ENCODE measurements at places on chromosomes 2 and 18. TPM values are rescaled to one million over a fixed set of nuclear protein-coding genes. Genes with fewer than 3 reads are reported as not detected.

The SERPINB13 gene
- total RNA-seq = not detected

The SULT1C2 gene
- total RNA-seq = 2.2 TPM

The CROCC2 gene
- total RNA-seq = not detected

The FHL2 gene
- total RNA-seq = 22.1 TPM

The LRRC30 gene
- not detected for total RNA-seq

The TWIST2 gene
- 5.7 TPM for total RNA-seq

The KATNAL2 gene
- 11.7 TPM for total RNA-seq

The PPP1R7 gene
- total RNA-seq = 49.1 TPM

The ANKMY1 gene
- total RNA-seq = 4.6 TPM

The DSG4 gene
- total RNA-seq = not detected

Measured in WTC11 (cell line).